CD4-positive, alpha-beta T cell treated with Interferon alpha-2 for 1 hour (primary cell): ENCODE measurements at places on chromosomes 6 and 20.

DNA sequence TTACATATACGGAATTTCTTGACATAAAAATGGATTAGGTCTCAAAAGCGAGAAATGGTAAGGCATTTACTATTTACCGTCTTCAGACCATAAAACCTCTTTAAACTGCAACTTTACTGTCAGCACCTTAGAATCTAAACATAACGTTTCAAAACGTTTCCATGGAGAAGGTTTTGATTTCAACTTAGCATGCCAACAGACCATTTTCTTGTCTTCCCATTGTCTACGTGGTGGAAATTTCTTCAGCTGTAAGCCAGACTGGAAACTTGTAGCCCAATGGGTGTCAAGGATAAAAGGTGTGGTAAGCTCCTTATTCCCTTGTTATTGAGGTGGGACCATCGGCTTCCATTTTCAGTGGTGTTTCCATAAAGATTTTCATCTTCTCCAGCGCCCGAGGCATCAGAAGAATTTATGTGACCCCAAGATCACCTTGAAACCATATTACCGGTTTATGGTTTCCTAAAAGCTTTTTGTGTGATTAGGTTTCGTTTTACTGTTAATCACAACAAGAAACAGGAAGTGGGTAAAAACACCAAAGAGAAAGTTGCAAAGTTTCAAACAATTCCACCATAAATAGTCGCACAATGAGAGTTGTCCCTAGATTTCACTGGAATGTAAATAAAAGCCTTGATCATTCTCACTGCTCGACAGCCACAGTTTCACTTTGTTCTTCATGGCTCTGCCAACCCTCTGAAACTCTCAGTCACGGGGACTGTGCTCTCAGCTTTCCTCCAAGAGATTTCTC is 63.0 kb upstream of the CD2AP start:
- peak; percentile 18 for DNase-seq

DNA sequence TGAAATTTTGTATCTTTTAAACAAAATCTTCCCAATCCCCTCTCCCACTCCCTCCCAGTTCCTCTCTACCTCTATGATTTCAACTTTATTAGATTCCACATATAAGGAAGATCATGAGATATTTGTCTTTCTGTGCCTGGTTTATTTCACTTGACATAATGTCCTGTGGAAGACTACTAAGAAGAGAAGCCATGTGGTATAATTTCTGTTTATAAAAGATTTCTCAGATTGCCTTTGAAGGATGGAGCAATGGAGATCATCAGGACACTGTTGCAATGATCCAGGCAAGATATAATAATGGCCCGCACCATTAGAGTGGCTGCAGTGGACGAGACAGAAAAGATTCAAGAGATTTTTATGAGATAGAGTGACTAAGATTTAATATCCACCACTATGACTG is 13.1 kb downstream of the NRSN1 start:
- no peak for DNase-seq

DNA sequence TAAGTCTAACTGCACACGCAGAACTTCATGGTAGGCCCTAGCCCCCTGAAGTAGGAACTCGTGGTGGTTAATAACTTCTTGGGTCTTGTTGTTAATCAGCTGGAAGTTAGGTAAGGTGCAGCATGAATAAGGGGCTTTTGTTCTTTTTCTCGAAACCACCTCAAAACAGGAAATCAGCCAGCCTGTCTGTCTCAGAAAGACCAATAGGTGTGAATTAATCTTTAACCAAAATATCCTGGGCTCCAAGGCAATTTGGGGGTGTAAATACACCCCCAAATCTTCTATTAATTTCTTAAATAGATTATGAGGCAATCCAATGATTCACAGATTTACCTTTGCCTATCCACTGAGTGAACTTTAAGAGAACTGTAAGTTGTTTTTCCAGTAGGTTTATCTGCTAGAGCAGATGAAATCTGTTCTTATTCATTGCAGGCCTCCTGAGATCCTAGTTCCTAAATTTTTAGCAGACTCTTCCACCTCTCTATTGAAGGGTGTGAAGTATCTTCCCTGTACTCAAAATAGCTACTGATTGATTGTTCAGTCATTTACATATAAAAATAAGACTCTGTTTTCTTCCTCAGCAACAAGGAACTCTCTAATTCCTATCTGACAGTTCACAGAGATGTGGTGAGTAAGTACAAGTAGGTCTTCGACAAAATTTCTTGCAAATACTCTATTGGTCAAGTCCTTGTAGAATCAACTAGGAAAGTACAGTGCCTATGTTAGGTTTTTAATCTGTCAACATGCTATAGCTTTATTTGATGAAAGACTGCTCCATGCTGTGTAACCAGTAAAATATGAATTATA is 427.1 kb upstream of the NOX3 start:
- DNase-seq, result no peak

GRCh38 chr6:44133003-44133931 is 5.9 kb downstream of the TMEM63B start:
- DNase-seq, result no peak

GRCh38 chr20:16580620-16581019 is 7.4 kb upstream of the KIF16B start:
- no peak for DNase-seq

DNA sequence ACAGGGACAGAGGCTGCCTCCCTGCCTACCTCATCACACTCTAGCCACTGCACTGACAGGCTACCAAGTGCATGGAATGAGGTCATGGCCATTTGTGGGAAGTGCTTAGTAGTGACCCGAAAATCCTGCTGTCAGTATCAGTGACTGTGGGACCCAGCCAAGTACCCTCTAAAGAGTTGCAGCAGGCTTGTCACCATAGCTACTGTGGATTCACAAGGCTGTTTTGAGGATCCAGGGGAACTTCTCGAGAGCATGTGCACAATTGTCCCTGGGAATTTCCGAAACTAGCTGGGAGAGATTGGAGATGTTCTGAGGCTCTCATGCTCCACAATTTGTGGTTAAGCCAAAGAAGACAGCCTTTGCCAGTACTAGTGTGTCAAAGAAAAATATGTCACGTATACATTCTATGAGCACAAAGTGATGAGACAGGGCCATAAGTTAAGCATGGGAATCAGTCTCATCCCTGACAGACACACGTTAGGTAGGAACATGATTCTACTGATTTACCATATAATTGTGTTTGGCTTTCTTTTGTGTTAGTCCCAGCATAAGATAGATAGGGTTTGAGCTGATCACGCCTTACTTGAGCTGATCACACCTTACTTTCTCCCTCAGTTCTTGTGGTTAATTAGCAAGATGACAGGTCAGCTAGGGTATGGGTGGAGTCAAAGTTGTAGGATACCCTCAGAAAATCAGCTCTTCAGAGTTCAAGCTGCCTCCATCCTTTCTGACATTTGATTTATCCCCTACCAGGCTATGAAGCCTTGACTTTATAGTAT is 42.6 kb upstream of the TMEM170B start:
- DNase-seq, result no peak

DNA sequence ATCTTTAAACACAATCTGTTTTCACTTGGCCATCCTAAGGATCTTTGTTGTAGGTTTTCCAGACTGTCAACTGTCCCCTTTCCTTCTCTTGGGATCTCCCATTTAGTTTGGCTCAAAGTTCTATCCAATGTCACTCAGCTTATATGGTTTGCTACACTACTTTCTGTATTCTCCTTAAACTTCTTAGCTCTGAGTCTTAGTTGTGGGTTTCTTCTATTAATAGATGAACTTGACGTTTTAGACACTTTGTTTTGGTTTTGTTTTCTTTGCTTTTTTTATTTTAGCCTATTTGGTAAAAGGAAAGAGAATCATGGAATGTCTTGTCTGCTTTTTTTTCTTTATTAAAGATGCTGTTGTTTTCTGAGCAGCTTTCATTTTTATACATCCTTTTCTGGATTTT is 11.4 kb downstream of the RMND1 start:
- DNase-seq, result no peak

- DNase-seq, result no peak
Measured at GRCh38 chr6:30821862-30822784, 62.2 kb upstream of the DDR1 start.

- DNase-seq, result no peak
Measured at GRCh38 chr6:137372532-137372931, 121.7 kb downstream of the OLIG3 start.

DNA sequence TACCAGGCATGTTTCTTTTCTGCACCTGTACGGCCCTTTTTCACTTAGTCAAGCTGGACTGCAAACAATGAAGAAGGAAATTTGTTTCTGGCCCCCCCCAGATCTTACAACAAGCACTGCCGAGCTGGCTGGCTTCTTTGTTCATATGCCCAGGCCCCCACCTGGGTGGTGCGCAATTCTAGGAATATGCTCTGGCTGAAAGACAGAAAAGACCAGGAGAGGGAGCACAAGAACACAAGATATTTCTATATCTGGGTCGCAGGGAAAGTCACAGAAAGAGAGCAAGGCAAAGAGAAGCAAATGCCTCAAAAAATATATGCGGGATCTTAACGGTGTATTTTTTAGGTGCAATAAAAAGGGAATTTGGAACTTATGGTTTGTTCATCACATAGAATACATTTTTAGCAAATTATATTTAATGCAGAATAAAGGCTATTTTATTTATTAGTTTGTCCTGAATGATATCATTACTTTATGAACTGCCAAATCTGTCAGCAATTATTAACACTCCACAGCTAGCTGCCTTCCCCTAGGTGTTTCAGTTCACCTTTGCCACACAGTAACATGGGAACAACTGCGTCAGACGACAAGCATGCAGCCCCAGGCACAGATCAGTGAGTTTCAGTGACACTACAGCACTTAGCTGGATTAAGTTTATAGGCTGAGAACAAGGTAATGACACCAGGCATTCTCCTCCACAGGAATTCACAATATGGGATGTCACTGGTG is 76.5 kb downstream of the GJA10 start:
- DNase-seq, result peak; percentile 12

DNA sequence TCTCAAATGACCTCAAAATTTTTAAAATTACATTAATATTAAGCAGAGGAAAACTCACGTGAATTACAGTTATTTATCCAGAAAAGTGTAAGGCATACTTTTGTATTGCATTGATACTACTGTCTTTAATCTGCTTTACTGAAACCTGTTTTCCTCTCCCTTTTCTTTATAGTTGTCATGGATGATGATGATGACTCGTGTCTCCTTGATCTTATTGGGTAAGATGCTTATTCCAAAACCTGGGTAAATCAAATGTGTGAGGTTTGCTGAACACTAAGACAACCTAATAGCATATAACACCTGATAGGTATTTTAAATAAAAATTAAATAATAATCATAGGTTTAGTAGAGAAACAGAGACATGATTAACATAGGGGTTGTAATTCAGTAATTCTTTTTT is 40.0 kb downstream of the BICRAL start:
- no peak for DNase-seq

DNA sequence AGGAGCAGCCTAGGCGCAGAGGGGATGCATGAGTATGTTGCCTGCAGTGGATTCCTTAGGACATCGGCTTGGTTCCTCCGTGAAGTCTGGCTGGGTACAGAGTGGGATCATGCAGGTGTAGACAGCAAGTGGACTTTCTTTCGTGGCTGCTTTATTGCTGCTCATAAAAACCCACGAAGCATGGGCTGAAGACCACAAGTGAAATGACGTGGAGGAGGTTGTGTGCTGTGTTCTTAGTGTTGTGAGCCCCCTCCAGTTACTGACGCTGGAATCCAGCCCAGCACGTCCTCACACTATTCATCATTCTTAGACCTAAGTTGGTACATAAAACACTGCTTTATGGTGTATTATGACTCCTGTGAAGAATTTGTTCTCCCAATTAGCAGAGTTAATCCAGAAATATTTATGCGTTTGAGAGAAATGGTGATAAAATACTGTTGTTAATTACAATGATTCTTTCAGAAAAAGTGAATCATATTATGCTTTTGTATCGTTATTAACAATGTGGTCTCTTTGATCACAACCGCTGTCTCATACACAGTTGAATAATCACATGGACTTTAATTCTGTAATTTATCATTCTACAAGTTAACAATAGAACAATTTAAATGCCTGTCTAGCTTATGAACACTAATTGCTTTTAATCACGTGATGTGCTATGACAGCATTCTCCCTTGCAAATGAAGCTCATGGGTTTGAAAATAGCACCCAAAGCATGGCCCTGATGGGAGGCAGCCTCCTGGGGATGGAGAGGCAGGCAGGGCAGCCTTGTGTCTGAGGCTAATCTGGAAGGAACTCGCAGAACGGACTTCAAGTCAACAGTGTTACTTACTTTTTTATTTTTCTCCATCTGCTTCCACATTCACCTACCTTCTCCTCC is 233.9 kb upstream of the SYNDIG1 start:
- DNase-seq, result no peak

GRCh38 chr6:163460307-163460782 is 45.8 kb downstream of the QKI start:
- peak; percentile 58 for DNase-seq

- no peak for DNase-seq
Measured at GRCh38 chr6:137156650-137157049, 16.8 kb downstream of the IL22RA2 start.

DNA sequence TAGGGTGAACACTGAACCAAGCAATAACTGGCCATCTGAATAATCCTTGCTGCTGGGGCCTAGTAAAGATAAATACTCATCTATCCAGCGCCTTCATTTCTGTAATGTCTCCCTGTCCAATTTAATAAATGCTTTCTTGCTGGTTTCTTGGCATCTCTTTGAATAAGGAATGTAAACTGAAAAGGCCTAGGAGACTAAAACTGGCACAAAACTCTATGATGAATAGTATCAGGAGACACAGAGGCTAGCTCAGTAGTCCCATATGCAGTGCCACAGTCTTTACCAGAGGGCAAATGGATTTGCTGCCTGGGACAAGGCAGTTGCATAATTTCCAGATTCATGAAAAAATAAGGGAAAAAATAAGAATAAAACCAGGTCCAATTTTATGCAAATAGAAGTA is 324.4 kb downstream of the CENPW start:
- DNase-seq, result no peak

DNA sequence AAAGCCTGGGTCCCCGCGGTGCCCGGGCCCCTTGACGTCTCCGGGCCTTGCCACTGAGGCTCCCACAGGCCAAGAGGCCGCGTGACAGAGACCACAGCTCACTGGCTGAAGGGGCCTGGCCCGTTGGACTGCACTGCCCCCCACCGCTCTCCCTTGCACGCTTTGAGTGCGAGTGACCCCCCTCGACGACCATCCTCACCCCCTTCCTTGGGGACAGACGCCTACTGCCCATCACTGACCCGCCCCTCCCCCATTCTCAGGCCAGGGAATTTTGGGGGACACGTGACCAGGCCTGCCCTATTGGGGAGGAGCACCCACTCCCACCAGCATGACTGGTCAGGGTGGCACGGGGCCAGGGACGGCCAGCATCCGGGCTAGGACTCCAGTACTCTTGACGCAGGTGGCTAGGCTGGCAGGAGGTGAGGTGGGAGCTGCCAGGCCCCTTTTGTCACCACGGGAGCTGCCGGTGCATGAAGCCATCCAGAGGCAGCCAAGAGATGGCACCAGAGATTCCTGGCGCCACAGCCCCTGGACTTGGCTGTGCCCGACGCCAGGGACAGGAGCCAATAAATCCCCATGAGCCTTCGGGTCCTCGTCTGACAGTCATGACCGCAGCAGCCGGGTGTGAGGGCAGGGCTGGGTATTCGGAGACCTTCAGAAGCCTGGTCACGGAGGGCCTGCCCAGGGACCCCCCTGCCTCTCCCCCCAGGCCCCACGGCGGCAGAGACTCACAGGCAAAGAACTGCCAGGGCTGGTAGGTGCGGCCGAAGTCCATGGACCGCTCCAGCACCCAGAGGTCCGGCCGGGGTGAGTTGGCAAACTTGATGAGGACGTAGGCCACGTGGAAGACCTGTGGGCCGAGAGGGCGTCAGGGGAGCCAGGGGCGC is 14.5 kb downstream of the LAMA5 start:
- DNase-seq, result no peak
